LHCN-M2 (cell line): ENCODE measurements at places on chromosomes 11 and 22.

- DNase-seq: no peak
These were observed 21.2 kb upstream of the PDE3B start for GRCh38 chr11:14622223-14622954.

- DNase-seq: no peak
These were observed 6.7 kb downstream of the RNF141 start for GRCh38 chr11:10534316-10534715.

GRCh38 chr11:6320411-6321155, at the start of gene CAVIN3:
Gene CAVIN3, minus strand, starts transcription at chr11:6320501. Its CDS starts 25 bp downstream, at chr11:6320476.
- peak; percentile 86 for DNase-seq

GRCh38 chr11:114348200-114349191, 51.8 kb downstream of the C11orf71 start:
- peak; percentile 77 for DNase-seq

GRCh38 chr11:64449381-64450167, 90.6 kb downstream of the RPS6KA4 start:
- peak; percentile 40 for DNase-seq

- no peak for DNase-seq
These were observed 420.6 kb upstream of the CNTN5 start for GRCh38 chr11:98600103-98600502.

DNA sequence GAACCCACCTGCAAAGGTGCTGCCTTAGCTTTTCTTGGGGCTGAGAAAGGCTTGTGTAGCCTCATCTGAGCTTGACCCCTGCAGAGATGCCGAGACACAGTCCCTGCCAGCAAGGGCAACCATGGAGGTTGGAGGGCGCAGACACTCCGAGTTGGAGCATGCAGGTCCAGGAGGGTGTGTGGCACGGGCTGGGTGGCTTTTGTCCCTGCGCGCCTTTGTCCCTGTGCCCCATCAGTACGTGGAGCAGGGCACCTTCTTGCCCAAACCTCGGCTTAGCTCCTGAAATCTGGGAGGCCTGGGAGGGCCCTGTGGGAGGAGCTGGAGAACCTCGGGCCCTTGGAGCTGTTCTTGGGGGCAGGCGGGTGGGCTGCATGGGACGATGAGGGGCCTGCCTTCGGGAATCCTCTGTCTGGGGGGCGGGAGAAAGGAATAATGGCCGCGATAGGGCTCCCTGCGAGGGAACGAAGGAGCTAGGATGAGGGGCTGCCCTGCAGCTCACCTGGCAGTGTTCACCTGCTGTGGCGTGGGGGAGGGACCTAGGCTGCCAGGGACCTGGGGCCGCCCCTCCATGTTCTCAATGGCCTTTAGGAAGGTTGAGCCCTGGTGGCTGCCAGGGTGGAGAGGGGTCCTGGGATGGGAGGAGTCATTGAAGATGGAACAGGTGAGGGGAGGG, 3.4 kb downstream of the BRSK2 start:
- no peak for DNase-seq

DNA sequence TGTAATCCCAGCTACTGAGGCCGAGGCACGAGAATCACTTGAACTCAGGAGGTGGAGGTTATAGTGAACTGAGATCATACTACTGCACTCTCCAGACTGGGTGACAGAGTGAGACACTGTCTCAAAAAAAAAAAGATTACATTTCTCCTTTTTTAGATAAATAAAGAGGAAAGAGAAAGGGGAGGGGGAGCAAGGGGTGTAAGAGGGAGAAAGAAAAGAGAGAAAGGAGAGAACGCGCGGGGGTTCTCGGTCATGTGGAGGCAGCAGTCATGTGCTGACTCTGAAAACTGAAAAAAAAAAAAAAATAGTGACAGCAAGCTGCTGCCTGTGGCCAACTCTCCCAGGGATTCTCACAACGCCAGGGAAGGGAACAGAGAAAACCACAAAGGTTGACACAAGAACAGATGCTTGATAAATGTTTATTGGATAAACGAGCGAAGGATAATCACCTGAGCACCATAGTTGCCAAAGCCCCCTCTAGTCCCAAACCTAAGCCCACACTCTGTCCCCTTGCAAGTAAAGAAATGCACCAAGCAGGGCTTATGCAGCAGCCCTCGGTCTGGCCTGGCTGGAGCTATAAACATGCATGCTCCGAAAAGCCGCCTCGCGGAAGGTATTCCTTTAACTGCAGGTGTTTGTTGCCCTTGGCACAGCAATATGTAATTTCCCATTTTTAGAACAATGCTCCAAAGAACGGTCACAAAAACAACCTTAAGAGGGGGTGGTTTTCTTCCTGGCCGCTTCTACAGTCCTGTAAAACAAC, 14.5 kb downstream of the SCGB1A1 start:
- DNase-seq: no peak
